Activated effector memory CD4-positive, alpha-beta T cell treated with anti-CD3 and anti-CD28 coated beads, Interleukin-2, amount 50 U/mL, for 16 hours (primary cell): ENCODE measurements at places on chromosomes 2 and 18.

DNA sequence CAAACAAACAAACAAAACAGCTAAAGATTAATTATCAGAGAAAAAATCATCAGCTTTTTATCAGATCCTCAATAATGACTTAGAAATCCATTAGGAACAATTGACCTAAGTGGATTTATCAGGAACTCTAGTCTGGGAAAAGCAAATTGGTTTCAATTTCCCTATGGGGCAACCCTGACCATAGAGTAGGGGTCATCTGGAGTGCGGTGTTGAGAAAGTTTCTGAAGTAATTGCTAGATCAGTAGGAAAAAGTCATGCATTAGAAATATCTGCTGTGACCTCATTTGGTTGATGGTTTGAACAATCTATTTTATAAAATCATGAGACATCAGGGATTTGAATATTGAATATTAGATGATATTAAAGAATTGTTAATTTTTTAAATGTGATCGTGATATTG lies 507.9 kb downstream of the TXNL1 start:
- no peak for DNase-seq

GRCh38 chr18:48304906-48305693 lies 104.1 kb downstream of the ZBTB7C start:
- DNase-seq, result peak; percentile 38

- no peak for DNase-seq
These were observed 80.6 kb downstream of the ADD2 start for GRCh38 chr2:70687461-70687795.

GRCh38 chr2:188909036-188909435 lies 65.1 kb upstream of the COL3A1 start:
- DNase-seq, result no peak

- DNase-seq, result no peak
These were observed 49.9 kb downstream of the DHRS9 start for GRCh38 chr2:169119123-169119760.

- DNase-seq, result no peak
These were observed 7.6 kb downstream of the GPR148 start for GRCh38 chr2:130736487-130736886.

DNA sequence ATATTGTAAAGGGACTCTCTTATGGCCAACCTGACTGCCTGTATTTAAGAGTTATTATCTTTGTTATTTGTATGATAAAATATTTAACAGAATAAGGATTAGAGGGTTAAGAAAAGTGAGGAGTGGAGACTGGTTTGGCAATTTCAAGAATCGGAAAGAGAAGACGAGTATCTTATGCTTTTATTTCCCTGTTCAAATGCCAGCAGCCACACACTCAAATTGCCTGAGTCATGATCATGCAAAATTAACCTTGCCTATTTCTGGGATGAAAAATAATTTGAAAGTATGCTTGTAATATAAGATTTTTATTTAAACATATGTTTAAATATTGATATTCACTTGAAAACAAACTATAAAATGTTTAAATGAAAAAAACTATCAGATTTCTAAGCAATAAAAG lies 188.6 kb downstream of the CD226 start:
- no peak for DNase-seq

- no peak for DNase-seq
These were observed 132.2 kb downstream of the TSN start for GRCh38 chr2:121887513-121888188.

- no peak for DNase-seq
These were observed 6.9 kb downstream of the STEAP3 start for GRCh38 chr2:119230219-119231185.

GRCh38 chr2:27584597-27584996 lies 1.8 kb downstream of the ZNF512 start:
- no peak for DNase-seq

DNA sequence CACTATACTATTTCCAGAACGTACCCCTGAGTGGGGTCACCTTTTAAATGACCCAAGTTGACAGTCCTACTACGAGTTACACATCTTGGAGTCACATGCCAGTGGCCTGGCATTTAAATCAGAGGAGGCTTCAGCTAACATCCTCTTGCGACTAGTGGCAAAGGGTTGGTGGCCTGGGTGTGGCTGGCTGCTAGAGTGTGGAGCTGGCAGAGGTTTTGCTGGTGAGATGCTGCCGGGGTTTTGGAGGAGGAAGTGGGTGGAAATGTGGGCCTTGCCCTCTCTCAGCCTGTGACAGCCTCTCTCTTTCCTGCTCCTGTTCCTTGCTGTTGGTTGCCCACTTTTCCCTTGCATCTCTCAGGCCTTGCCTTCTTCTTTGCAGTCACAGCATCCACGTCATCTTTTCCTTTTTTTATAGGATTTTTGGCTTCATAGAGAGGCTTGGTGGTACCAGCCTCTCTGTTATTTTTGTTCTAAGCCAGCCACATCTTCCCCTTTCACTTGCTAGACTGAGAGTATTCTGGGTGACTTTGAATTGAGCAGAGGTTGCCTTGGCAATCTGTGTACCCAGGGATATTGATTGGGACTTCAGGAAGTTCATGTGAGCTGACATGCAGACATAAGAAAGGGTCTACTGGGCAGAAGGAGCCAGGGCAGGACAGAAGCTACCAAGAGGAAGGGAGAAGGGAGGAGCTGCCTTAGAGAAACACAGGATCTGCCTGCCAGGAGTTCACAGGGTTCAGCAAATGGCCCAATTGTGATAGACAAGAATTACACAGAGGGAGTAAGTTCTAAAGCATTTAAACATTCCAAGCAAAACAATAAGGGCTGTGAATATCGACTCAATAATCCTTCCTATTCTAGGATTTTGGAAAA lies 55.4 kb downstream of the CDC42EP3 start:
- DNase-seq, result peak; percentile 79

DNA sequence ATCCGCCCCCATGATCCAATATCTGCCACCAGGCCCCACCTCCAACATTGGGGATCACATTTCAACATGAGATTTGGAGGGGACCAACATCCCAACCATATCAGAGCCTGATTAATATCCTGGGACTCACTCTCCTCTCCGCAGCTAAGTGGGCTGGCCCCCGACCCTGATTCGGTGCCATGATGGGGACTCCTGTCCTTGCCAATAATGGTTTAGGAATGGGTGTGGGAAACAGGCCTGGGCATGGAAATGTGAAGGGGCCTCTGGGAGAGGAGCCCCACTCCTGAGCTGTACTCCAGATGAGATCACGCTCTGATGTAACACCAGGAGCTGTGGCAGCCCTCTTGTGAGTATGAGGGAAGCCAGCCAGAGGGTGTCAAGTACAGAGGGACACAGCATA lies 77.3 kb upstream of the SMAD7 start:
- peak; percentile 33 for DNase-seq

- no peak for DNase-seq
These were observed 58.0 kb upstream of the EDAR start for GRCh38 chr2:109046925-109047508.

GRCh38 chr2:223235986-223236385 lies 184.0 kb downstream of the KCNE4 start:
- no peak for DNase-seq

DNA sequence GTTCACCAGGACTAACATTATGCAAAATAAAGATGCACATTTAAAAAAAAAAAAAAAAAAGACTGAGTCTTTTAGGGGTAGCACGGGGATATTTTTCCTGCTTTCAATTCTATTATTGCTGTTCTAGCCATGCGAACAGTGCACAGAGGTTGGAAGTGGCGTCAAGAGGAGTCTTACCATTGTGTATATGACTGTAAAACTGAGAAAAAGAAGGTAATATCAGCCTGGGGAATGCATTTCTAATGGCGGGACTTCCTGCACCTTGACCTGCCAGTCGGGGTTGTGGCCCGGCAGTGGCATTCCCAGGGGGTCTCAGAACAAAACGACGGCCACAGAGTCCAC lies 48.5 kb upstream of the ATP6V1B1 start:
- peak; percentile 48 for DNase-seq

DNA sequence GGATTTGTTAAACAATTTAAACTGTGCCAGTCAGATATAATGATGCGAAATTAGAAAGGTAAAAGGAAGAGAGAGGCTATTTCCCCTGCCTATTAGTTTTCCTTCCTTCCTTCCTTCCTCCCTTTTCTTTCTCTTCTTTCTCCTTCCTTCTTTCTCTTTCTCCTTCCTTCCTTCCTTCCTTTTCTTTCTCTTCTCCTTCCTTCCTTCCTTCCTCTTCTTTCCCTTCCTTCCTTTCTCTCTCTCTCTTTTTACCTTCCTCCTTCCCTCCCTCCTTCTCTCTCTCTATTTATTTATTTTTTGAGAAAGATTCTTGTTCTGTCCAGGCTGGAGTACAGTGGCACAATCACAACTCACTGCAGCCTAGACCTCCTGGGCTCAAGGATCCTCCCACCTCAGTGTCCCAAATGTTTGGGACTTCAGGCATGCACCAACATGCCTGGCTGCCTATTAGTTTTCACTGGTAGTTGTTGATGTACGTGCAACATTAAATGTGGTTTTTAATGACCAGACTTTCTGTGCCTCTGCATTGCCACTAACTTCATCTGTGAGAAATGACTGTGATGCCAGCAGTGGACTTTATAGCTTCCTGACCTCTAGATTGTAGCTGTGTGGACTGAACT lies 48.7 kb upstream of the NFE2L2 start:
- DNase-seq, result no peak

GRCh38 chr2:132651115-132652045 lies 18.6 kb downstream of the LYPD1 start:
- DNase-seq, result no peak

GRCh38 chr2:73295751-73296400 lies 2.5 kb upstream of the EGR4 start:
- no peak for DNase-seq

DNA sequence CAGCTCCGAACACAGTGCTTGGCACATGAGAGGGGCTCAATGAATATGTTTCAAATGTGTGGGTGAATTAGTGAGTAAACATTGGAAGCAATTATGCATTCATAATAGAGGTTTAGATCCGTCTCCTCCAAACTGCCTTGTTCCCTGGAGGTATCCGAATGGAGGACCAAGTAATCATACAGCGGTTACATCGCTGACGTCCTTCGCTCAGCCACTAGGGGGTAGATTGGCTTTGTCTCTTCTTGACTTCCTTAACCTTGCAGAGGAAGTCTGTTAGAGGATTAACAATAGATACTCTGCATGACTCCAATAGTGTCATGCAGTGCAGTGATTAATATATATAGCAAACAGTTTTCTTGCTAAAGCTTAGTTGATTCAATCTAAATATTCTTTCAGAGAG lies 517.0 kb downstream of the PTPRM start:
- DNase-seq, result no peak

DNA sequence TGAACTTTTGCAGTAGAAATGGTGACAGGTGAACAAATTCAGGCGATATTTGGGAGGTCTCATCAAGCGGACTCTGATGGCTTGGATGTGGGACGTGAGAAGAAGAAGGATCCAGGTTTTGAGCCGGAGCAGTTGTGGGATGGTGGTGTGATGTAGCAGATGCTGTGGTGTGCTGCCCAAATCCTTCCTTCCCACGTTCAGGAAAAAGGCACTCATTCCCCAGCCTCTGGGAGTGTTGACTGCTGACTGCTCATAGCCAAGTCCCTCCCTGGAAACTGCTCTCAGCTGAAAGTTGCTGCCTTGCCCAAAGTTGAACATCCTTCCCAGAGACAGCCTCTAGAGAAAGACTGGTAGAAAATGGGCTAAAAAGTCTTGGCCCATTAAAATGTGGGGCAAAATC lies 890.3 kb upstream of the ACVR2A start:
- no peak for DNase-seq

DNA sequence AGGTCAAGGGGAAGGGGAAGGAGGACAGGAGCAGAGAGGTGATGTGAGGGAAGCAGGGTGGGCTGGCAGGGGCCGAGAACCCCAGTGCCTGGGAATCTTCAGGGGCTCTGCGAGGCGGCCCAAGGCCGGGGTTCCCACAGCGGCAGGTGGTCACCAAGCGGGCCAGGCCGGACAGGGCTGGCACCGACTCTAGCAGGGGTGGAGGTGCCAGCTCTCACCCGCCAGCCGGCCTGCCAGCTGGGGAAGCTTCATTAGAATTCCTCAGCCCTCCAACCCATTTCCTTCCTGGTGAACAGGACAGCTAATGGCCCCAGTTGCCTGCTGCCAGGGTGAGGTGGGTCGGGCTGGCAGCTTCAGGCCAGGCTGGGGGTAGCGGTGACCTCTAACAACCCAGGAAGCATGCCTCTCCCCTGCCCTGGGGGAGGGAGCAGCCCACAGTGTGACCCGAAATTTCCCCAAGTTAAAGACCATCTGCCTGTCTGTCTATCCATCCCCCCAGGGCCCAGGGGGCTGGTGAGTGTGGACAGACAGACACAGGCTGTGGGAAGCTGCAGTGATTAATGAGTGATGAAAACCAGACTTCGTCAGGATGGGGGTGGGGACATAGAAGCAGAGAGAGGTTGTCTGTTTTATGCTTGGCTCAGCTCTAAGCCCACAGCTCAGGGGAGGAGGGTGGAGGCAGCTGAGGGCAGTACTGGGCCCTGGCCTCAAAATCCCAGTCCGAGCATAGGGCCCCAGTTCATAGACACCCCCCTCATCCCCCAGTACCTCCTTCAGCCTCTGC lies 144.1 kb downstream of the ZFP36L2 start:
- peak; percentile 58 for DNase-seq

GRCh38 chr2:95042472-95043271 lies 17.2 kb downstream of the MAL start:
- no peak for DNase-seq

DNA sequence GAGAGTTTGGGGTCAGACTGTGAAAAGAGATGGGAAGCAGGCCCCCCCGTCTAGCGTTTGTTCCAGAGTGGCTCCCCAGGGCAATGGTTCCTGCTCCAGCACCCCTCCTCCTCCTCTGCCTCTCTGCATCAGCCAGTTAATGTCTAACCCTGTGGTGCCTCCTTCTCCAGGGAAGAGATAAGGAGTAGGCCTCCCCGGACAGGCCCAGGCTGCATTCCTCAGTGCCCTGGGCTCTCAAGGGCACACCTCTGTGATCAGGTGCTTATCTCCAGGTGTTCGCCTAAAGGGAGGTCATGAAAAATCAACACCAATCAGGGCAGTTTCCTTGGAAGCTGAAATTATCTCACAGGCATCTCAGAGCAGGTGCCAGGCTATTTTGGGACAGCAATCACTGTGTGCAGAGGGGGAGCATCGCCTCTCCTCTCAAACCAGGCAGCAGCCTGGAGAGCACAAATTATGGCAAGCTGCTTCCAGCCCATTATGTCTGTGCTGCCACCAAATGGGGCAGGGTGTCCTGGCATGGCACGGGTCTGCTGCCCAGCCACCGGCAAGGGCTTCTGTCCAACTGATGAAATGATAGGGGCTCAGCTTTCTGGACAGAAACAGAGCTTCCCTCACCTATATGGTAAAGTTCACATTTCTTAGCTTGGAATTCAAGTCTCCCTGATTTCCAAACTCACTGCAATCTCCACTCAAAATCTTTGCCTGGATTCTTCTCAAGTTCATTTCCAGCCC lies 255.8 kb upstream of the SLC14A2 start:
- DNase-seq, result no peak

DNA sequence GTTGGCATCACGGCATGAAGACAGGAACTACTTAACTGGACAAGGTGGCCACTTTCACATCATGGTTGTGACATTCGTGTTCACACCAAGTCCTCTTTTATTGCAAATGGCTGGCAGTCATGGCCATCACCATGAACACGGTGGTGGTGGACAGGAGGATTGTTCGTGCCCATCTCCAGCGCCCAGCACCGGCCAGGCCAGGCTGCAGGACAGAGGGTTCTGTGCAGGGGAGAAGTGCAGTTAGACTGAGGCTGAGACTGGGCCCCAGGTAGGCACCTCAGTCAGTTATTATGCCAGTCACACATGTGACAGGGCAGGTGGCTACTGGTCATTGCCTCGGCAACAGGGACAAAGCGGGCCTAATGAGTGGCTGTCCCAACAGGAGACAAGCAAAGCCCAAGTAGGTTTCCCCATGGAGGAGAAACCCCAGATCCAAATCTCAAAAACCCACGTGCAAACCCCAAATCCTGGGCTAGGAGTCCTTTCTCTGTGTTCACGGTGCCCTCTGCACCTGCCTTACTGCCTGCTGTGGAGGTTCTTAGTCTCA lies 468.1 kb upstream of the MYT1L start:
- DNase-seq, result peak; percentile 27
